ENCODE measurements at places on chromosomes 4 and X.

DNA sequence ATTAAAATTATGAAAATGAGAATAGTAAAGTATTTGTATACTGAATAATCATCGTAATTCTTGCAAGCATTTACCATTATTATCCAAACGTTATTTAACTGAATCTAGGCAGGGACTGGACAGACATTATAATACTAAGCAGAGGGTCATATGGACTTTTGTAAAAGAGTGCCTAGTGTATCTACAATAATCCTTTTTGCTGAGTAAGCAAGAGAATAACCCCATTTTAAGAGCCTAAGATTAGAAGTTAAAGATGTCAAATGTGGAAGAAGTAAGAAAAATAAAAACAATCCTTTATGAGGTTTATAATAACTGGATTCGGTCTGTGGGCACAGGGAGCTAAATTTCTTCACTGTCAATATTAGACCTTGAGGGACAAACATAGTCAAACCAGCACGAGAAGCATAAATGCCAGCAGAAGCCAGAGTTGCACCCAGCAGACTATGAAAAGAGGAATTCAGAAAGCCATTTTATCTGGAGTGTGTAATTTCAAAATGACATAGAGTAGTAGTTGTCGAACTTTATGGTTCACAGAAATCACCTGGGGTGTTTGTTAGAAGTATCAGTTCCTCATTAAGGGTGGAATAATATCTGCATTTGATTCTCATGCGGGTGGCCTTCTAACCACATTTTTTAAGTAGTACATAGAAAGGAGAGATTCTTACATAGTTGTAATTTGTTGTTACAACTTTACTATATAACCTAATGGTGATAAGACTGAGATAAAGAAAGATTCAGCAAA, 39.7 kb upstream of the DCLK2 start:
- no peak for DNase-seq

DNA sequence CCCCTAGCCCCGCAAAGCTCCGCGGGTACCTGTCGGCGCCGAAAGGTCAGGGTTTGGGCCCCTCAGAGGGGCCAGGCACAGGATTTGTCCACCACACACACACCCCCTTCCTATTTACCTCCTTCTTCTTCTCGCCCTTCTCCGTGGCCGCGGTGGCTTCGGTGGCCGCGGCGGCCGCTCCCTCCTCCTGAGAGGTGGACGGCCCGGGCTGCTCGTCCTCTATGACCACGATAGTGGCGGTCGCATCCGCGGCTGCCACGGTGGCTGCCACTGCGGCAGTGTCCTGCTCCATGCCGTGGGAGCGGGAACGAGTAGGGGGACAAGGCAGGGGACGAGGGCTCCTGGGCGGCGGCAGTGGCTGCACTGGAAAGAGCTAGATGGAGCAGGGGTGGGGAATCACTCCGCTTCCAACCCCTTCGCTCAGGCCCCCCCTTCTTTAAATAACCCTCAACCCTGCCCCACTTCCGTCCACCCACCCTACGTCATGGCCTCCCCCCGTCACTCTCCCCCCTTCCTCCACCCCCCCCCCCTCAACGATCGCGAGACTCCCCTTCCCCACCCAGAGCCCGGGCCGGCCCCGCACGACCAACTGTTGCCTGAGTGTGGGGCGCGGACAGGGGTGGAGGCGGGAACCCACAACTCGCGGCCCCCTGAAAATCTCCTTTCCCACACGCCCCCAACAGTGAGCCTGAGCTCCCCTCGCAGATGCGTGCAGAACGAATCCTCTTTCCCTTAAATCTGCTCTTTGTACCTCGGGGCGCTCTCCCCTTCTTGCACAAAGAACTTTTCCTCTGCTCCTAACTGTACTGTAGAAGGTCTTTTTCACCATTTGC, at the start of gene SMARCA1:
SMARCA1 (minus strand) TSS at position 412 of the 833 bp plus-strand sequence; CDS start at position 292, 120 bp downstream.
- DNase-seq, result no peak

DNA sequence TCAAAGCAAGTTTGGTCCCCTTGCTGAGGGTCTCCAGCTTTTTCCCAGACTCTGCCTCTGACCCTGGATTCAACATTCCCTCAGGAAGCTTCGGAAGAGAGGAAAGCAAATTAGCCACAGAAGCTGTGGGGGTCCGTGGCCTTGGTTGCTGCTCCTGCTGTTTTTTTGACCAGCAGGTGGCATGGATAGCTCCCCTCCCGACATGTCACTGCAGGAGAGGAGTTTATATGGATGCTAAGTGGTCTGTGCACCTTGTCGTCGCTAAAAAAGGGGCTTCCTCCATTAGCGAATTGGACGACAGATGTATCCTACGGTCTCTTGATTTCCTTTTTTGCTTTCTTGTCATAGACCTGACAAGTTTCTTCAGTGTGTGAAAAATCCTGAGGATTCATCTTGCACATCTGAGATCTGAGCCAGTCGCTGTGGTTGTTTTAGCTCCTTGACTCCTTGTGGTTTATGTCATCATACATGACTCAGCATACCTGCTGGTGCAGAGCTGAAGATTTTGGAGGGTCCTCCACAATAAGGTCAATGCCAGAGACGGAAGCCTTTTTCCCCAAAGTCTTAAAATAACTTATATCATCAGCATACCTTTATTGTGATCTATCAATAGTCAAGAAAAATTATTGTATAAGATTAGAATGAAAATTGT, 70.2 kb downstream of the CD38 start:
- no peak for DNase-seq

DNA sequence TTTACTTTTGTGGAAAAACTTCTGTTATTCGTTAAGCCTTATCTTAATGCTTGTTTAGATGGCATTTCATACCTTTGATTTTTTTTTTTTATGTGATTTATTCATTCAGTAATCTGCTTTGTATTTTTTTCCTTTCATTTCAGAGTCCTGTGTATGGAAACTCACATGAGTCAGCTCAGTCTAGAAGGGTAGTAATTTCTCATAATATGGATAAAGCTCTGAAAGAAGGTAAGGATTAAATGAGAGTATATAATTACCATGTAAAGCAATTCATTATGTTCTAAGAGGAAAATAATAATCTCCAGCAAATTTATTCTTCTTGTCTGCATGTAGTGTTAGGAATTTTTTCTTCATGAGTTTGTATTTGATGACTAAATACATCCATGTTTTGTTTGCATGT, 37.8 kb downstream of the SNX25 start:
- DNase-seq, result no peak

- no peak for DNase-seq
Measured at GRCh38 chrX:46686003-46686645, 72.8 kb downstream of the SLC9A7 start.

DNA sequence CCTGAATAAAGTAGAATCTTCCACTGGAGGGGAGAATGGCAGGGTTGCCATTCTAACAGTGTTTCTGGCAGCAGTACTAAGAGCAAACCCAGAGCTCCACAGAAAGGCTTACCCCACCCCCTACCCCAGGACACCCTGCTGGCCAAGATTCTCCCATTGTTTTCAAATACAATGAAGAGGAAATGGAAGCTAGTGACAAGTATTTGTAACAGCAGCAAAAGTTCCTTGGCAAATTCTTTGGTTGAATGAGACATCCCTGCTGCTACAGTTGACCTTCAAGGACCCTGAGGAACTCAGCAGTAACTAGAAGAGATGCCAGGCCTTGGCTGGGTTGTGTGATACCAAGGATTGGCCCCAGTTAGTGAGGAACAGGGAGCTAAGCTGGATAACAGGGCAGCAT, 124.2 kb upstream of the DGKK start:
- no peak for DNase-seq

GRCh38 chr4:174263445-174263736, 20.1 kb downstream of the FBXO8 start:
- DNase-seq, result no peak

GRCh38 chr4:186647821-186648220, 75.8 kb downstream of the FAT1 start:
- no peak for DNase-seq

DNA sequence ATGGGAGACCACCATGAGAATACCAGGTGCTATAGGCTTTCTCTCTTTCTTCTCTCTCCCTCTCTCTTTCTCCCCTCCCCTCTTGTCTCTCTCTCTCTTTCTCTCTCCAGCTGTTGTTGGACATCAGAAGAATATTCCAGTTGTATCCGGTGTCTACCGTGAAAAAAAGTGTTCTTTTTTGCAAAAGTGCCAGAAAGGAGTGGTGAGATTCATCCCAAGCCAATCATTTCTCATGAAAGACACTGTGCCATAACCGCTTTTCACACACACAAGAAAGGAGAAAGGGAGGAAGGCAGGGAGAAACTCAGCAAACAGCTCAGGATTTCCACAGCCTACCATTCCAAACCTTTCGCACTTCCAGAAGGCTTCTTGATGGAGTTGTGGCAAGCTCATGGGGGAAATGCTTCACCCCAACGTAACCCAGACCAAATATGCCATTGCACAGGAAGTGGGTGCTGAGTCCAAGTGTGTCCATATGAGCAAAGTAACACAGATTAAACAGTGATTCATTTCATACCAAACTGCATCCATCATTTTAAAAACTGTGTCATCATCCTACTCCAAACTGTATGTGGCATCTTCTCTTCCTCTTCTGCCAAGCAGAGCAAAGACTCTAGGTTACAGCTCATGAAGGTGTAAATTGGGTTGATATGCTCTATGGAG, 224.0 kb downstream of the APBB2 start:
- no peak for DNase-seq

DNA sequence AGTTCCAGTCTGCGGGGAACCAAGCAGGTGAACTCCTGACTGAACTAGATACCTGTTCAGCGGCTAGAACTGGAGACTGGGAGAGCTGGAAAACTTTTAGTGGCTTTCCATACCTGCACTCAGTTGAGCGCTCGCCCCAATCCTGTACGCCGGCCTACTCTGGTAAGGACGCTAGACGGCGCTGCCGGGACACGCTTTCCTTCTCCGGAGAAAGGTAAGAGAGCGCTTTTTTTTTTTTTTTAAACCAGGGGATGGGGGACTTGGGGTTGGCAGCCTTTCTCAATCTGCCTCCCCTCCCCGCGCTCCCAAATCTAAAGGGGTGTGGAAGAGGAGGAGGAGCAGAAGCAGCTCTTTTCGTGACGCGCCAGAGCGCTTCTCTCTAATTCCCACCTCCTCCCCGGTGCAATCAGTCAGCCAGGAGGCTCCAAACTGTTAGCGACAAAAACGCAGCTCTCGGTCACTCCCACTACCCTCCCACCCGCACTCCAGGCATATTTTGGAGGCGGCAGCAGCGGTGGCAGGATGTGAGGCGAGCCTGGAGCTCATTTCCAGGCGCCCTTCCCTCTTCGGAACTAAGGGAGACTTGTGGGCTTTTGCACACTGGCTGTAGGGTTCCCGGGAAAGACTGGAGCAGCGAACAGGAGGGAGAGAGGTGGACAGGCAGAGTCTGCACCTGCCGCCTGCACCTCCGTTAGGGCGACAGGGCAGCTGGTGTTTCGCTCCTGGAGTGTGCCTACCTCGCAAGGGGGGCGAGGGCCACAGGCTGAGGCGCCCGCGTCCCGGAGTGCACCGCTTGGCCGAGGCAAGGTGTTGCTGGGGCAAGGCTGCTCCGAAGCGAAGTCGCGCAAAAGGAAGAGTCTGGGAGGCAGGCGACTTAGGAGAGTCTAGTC, at the start of gene IL1RAPL2:
IL1RAPL2 (plus strand) TSS at position 409 of the 890 bp plus-strand sequence.
- no peak for DNase-seq

GRCh38 chr4:41455206-41455605, 82.8 kb upstream of the LIMCH1 start:
- DNase-seq, result no peak

DNA sequence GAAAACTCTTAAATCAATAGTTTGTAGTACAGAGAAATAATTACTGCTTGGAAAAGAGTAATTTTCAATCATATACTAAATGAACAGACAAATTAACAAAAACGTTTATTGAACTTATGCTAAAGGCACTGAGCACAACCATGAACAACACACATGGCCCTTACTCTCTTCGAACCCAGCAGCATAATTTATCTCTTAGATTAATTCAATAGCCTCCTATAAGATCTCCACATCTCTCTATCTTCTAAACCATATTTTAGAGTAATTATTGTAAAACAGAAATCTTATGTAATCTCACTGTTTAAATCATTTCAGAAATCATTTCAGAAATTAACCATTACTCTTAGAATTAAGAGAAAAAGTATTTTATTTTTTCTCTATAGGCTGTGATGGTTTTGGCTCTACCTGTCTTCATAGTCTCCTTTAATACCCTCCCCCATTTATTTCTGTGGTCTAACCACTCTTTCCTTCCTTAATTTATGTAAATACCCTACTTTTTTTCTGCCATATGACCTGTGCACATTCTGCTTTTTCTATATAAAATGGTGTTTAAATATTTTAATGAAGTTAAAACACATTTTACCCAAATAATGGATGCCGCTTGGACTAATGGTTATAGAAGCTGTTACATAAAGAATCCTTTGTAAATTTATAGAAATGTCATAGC, 218.5 kb downstream of the CCSER1 start:
- no peak for DNase-seq

DNA sequence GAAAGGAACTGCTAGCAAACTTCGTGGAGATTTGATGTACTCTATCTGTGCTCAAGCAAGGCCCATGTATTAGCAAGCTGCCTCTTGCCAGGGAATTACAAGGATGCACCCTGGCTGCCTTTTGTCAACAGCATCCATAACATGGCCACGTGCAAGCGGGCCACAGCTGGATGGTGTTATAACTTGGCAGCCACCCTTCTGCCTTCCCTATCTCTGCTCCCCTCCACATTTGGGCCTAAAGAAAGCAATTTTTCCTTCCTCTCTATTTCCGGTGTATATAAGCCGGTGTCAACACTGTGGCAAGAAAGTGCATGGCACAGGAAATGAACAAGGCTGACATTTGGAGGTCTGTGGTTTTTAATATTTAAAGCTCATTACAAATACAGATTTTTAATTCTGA, 94.8 kb downstream of the CLNK start:
- DNase-seq, result no peak

DNA sequence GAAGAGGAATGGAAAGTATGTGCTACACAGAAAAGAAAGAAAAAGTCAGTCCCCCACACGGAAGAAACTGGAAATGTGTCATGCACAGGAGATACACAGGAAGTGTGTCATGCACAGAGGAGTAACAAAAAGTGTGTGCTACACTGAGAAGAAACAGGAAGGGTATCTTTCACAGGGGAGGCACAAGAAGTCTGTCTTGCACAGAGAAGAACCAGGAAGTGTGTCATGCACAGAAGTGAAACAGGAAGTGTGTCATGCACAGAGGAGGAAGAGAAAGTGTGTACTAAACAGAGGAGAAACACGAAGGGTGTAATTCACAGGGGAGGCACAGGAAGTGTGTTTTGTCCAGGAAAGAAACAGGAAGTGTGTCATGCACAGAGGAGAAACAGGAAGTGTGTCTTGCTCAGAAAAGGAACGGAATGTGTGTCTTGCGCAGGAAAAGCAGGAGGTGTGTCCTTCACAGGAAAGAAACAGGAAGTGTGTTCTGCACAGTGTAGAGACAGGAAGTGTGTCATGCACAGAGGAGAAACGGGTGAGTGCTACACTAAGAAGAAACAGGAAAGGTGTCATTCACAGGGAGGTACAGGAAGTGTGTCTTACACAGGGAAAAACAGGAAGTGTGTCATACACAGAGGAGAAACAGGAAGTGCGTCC, 527.2 kb upstream of the PRKX start:
- DNase-seq, result no peak

- no peak for DNase-seq
Measured at GRCh38 chr4:41299486-41299885, 42.8 kb downstream of the UCHL1 start.
